ENCODE measurements at places on chromosomes 4 and X. TPM values are rescaled to one million over a fixed set of nuclear protein-coding genes. Genes with fewer than 3 reads are reported as not detected.

DNA sequence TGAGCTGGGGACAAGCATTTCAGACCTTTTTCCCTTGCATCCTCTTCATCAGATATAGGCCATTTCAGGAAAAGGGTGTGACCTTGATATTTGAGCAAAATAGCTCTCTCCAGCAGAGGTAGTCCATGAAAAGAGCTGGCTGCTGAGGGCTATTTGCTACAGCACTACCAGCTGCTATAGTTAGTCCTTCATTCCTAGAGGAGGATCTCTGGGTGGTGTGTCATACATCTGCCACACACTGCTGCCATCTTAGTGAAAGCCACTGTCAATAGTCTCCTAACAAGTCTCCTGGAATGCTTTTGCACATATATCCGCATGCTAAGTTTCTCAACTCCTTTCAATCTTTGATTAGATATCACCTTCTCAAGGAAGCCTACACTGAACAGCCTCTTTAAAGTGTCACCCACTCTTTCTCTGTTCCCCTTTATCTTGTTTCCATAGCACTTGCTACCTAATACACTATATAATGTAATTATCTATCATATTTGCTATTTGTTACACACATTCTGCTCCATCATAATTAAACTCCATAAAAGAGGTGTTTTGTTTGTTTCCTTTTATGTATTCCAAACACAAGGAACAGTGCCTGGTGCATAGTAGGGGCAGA lies 131.9 kb downstream of the TBC1D19 start:
- DNase-seq, result no peak

GRCh38 chrX:150834695-150835094 lies 63.8 kb downstream of the CD99L2 start:
- no peak for DNase-seq

DNA sequence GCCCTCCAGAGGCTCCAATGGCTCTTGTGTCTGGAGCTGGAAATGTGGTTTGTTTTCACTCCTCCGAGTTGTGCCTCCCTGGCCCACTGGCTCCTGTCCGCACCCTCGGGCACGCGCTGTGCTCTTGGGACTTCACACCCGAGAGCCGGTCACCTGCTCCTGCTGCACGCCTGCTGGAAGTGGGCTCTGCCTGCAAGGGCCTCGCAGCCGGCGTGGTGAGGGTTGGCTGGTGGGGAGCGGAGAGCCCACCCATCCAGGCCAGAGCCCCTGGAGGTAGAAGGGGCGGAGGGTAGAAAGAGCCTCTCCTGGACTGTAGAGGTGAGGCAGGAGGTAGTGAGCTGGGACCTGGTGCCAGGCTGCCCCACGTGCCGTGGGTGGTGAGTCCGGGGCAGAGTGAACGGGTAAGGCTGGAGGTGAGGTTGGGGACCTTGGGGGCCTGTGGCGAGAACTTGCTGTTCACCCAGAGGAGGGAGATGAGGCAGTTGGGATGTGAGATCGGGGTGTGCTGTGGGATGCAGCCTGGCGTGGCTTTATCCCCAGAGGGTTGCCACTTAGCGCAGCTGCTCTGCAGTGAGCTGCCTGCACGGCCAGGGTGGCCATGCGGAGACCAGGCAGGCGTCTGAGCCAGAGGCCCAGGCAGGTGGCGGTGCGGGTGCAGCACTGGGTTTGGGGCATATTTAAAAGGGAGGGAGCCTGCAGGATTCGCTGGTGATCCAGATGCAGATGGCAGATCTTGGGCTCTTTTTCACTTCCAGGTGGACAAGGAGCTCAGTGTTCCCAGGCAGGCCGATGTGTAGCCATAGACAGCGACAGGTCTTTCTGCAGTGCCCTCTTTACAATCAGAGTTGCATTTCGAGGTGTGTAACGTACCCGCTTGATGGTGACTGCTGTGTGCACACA lies 48.8 kb downstream of the PCGF3 start:
- peak; percentile 38 for DNase-seq

GRCh38 chr4:2558301-2558700 lies 21.9 kb downstream of the FAM193A start:
- DNase-seq, result no peak

The DGKK gene
- total RNA-seq, result not detected

GRCh38 chrX:101617211-101618191 lies at the start of gene ARMCX6:
TSS of gene ARMCX6 (minus strand) at chrX:101618000. CDS start at chrX:101616620, 1,380 bp downstream.
- peak; percentile 89 for DNase-seq

GRCh38 chr4:128635141-128635954 lies 174.2 kb upstream of the JADE1 start:
- DNase-seq, result peak; percentile 90

GRCh38 chr4:125517831-125518230 lies 203.1 kb downstream of the FAT4 start:
- DNase-seq, result no peak

Data from Right ventricle myocardium superior (tissue), 1 donor.